Activated T-helper 1 cell treated with Interleukin-2 at 50 U/mL for 16 hours (primary cell): ENCODE measurements at places on chromosomes 4 and X.

DNA sequence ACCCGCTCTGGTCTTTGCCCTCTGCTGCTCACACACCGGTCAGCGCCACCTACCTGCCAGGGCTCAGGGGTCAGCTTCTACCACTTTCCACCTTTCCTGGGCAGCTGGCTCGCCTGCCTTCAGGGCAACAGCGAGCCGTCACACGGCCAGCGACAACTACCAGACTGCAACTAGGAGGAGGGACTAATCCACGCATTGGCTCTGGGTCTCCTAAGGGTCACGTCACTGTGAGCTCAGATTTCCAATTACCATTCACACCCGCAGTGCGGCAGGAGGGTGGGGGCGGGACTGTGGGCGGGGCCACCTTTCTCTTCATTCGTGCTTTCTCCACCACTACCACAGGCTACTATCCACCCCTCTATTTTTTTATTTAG lies at the start of gene BEX5:
Gene BEX5 (minus strand): TSS at position 172 of the 374 bp plus-strand sequence. CDS start 1,712 bp downstream, outside the sequence.
- DNase-seq: peak; percentile 22

- DNase-seq: no peak
Observed at GRCh38 chr4:13990596-13991589, 363.4 kb upstream of the BOD1L1 start.

GRCh38 chr4:159483110-159483781 lies 380.4 kb downstream of the RAPGEF2 start:
- no peak for DNase-seq

GRCh38 chr4:2867758-2868491 lies 24.3 kb downstream of the ADD1 start:
- no peak for DNase-seq

- DNase-seq: no peak
Observed at GRCh38 chr4:140971077-140971792, 162.0 kb downstream of the RNF150 start.

- no peak for DNase-seq
Observed at GRCh38 chr4:144685911-144686310, 40.0 kb downstream of the HHIP start.

GRCh38 chr4:185638548-185639301 lies 103.4 kb upstream of the PDLIM3 start:
- no peak for DNase-seq

DNA sequence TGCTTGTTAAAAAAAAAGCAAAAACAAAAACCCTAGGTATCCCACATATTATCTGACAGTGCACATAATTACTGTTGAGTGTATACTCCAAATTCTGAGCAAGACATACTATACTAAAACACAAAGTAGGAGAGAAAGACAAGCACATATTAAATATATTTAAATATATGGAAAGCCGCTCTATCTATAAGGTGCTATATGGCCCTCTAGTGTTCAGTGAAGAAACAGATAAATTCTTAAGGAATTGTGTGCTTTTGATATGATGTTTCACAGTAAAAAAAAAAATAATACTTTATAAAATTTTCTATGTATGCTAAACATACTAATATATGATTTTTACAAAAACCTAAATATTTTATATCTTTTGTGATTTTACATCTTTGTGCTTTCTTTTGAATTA lies 137.8 kb downstream of the FBXW7 start:
- no peak for DNase-seq

GRCh38 chr4:17884063-17884462 lies 73.3 kb downstream of the NCAPG start:
- no peak for DNase-seq

DNA sequence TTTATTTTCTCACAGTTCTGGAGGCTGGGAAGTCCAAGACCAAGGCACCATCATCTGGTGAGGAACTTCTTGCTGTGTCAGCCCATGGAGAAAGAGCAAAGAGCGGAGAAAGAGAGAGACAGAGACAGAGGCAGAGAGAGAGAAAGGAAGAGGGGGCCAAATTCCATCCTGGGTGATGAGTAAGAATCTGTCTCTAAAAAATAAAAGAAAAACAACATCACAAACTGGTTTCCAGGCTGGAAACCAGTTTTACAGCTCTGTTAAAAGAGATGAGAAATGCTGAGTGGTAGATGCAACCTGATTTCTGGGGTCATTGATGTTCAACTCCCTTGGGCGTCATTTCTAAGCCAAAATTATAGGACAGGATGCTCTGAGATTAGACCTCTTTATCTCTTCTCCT lies 72.9 kb downstream of the SHOX start:
- DNase-seq: no peak

DNA sequence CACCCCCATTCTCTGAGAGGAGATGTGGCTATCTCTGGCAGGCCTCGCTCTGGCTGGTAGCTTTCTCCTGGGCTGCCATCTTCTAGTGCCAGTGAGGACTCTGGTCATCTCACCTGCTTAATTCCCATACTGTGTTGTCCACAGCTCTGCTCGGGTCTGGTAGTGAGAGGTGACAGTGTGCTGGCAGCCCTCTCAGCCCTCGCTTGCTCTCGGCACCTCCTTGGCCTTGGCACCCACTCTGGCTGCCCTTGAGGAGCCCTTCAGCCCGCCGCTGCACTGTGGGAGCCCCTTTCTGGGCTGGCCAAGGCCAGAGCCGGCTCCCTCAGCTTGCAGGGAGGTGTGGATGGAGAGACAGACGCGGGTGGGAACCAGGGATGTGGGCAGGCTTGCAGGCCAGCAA lies 52.7 kb downstream of the CPLX1 start:
- no peak for DNase-seq

DNA sequence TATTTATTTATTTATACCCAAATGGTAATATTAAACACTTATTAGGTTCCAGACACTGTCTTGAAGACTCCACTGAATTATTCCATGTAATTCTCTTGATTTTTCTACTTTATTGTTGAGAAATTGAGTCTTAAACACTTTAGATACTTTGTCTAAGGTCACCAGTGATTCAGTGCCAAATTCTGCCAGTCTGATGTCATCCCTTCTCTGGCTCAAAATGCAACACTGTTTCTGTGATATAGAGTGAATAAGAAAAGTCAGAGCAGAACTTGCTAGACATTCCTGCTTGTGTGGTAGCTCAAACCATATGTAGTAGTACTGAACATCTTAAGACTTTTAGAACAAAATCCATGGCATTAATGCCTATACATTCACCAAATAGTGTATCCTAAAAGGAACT lies 164.3 kb downstream of the GABRB1 start:
- DNase-seq: no peak

- DNase-seq: no peak
Observed at GRCh38 chr4:94574616-94575015, 122.9 kb downstream of the PDLIM5 start.

GRCh38 chrX:1894740-1895139 lies 279.9 kb downstream of the ASMT start:
- no peak for DNase-seq

- DNase-seq: no peak
Observed at GRCh38 chrX:76183289-76184049, 10.6 kb downstream of the PBDC1 start.

GRCh38 chrX:116204932-116205331 lies 34.4 kb downstream of the AGTR2 start:
- no peak for DNase-seq

DNA sequence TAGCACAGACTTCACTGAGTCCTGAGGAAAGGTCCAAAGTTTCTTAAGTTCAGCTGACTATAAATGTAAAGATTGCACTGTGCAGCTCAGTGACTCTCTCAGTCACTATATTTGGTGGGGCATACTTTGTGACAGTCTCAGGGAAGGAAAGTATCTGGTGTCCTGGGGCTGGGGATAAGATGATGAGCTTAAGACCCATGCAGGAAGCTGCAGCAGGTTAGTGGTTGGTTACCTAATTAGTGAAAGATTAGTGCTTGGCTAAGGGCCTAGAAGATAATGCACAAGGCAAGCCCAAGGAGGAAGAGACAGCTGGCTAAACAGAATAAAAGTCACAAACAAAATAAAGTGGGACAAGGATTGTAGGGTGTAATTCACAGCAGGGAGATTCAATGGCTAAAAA lies 25.4 kb upstream of the SLITRK4 start:
- no peak for DNase-seq

- DNase-seq: no peak
Observed at GRCh38 chr4:109990261-109991257, 77.9 kb downstream of the EGF start.

DNA sequence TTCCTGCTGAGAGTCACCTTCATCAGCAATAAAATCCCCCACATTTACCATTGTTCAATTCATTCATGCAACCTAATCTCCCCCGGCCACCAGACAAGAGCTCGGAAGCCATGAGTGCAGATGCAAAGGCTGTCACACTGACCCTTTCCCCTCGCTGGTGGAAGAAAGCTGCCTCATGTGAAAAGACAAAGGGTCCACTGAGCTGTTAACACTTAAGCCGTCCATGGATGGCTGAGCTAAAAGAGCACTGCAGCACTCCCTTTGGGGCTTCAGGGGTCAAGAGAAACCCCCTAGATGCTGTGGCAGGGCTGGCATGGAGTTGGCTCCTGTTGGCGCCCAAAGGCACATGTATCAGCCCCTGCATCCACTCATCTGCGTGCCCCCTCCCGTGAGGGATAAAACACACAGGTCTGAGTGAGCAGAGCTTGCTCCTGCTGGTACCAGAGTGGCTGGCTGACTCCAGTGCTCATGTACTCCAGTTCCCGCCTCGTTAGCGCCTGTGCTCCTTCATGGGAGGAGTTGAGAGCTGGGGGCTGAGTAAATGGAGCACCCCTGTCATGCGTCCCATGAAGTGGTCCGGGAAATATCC lies 216.5 kb downstream of the PDHA2 start:
- no peak for DNase-seq

DNA sequence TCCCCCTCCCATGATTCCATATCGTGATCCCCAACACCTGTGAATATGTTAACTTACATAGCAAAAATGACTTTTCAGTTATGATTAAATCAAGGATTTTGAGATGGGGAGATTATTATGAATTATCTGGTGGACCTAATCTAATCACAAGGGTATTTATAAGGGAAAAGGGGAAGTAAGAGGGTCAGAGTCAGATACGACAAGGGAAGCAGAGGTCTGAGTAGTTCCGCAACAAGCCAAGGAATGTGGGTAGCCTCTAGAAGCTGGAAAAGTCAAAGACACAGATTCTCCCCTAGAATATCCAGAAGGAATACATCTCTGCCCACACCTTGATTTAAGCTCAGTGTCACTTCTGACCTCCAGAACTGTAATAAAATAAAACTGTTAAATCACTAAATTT lies 1.0 kb upstream of the IL13RA1 start:
- no peak for DNase-seq

DNA sequence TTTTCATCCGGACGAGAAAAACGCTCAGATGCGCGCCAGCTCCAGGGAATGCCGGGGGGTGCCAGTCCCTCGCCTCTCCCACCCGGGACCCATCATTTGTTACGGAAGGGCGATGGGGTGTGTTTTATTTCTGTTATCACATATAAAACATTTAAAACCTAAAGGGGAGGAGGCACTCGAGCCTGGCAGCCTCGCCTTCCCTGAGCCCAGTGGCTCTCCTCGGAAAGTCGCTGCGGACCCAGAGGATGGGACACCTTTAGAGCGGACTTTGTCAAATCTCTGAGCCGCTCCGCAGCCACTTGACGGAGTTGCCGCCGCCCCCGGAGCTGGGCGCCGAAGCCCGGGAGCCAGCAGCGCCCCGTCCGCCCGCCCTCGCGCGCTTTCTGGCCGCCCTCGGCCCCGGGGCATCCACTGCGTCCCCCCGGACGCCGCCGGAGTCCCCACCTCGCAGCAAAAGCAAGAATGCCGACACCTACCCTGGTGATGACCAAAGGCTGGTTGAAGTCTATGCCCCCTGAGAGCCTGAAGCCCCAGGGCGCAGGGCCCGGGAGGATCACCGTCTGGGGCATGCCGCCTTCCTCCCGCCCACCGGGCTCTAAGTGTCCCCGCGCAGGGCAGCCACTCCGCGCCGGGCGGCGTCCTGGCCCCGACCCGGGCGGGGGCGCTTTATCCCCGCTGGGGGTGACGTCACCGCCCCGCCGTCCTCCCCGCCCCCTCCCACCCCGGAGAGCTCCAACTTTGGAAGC lies at the start of gene PDLIM3:
Gene PDLIM3 (minus strand): TSS at position 642 of the 746 bp plus-strand sequence. CDS start 73 bp downstream, at position 569.
- no peak for DNase-seq

DNA sequence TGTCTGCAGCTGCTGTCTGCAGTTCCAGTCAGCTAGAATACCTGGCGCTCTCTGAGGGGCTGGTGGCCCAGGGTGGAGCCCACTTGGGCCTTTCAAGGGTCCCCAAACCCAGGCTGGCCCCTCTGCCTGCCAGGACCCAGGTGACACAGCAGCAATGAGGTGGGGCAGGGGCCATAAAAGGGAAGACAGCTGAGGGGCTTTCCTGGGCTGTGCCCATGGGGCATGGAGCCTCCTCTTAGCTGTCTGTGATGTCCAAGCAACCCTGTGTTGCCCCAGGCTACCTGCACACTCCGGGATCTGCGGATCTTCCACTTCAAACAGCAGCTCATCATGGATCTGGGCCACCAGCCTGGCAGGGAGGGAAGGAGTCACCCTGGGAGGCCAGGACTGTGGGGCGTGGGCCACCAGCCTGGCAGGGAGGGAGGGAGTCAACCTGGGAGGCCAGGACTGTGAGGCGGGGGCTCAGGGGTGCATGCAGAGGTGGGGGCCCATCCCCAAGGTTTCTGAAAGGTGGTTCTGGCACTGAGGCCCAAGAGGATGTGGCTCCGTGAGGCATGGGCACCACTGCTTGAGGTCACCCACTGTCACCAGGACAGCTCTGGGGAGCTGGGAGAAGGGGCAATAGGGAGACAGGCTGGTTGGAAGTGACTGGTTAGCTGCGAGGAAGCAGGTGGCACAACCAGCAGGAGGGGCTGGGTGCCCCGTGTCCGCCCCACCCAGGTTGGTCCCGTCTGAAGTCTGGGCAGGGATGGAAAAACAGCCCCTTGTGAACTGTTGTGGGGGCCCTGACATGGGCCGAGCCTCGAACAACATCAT lies 16.3 kb downstream of the NAT8L start:
- DNase-seq: no peak

DNA sequence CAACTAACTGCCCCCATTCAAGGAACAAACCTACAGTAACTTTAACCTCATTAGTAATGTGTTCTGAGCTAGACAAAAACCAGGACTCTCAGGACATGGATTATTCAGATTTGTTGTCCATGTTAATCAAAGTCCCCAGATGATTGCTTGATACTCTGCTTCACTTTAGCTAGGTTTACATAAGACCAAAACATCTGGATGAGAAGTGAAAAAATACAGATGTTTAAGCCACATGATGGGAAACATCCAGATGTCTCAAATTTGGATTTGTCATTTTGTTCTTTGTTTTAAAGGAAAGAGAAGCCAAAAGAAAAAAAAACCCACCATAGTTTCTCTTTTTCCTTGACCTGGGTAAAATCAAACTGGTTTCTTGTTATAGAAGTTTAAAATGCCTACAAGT lies 48.5 kb upstream of the NRK start:
- no peak for DNase-seq
